ENCODE measurements at places on chromosomes 2 and 18.

DNA sequence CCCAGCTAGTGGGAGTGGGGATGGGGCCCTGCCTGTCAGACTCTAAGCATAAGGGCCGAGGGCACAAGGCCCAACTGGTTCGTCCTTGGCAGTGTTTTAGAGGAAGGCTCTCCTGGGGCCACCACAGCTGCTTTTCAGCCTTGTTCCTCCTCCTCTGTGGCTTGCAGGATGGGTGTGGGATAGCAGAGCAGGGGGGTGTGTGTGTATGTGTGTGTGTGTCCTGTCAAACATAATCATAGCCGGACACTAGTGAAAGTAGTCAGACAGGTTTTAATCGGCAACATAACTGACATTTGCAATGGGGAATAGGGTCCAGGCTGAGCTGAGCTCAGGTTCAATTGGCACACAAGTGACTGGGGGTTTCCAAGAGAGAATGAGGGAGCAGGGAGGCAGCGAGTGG, 114.2 kb downstream of the SEPTIN10 start:
- no peak for DNase-seq

- no peak for DNase-seq
Observed at GRCh38 chr2:27792759-27793158, 21.2 kb downstream of the MRPL33 start.

DNA sequence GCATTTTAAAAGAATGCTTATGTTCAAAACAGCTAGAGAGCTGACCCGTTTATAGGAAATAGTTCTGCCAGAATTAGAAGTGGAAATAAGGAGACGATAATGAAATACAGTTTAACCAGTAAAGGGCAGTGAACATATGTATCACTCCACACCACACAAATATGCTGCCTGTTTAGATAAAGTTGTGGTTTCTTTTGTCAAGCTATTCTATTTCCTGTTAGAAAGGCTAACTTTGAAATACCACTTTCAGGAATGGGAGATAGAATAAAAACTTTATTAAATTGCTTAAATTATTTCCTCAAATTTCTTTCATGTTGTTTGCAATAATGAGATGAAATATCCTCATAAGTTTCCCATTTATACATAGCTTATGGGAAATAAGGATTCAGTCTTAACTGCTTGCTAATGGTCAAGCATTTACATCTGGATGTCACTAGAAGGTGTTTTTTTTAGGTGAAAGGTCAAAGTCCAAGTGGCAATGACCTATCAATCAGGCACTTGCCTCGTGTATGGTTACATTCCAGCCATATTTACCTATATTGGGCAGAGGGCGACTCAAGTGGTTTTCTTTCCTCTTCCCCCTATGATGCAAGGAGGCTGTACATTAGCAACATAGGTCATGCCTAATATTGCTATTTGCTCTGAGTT, 148.9 kb downstream of the ZEB2 start:
- DNase-seq: no peak

DNA sequence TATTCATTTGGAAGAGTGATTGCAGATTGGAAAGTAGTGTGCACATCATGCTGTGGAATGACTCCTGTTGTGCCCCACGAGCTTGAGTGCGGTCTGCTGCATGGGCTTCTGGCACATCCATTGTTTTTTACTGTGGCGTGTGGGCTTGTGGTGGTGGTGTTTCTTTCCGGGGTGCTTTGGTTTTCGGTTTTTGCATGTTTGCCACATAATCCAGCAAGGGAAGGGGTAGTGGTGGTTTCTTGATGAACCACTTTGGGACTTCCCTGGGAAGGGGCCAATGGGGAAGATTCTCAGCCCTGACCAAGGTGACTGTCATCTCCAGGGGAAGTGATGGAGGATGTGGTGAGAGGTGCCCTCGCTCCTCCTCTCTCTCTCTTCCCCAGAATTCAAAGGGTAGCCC, 57.0 kb downstream of the COA5 start:
- no peak for DNase-seq

- no peak for DNase-seq
Observed at GRCh38 chr18:35026407-35027061, 14.7 kb upstream of the MAPRE2 start.

GRCh38 chr2:108450863-108451262, 1.9 kb downstream of the GCC2 start:
- no peak for DNase-seq

DNA sequence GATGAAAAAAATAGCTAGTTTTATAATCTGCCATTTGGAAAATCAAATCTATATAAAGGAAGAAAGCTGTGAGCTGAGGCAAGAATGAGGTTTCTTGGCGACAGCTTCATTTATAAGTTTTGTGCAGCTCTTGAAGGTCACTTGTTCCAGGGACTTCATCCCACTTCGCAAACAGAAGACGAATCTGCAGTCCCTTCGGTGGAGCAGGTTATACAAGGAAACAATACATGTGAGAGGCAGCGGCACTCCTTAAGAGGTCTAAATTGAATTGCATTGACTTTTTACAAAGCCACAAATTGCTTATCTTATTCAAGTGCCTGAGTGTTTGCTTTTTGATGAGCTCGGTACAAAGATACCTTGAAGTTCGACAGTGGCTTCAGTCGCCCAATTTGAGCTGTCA, 72.2 kb downstream of the C1QL2 start:
- DNase-seq: no peak

DNA sequence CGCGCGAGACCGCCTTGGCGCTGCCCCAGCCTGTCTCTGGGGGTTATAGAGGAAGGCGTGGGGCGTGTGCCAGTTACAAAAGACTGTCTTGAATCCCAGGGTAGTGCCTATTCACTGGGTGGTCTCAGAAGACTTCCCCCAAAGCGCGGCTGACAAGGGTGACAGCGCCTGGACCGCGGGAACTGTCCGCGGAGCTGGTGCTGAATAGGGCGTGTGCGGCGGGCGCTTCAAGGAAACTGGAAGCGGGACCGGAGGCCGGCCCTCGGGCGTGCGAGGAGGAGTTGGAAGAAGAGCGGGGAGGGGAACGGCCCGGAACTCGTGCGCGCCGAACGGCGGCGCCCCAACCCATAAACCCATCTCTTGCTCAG, 2.3 kb downstream of the EGR4 start:
- DNase-seq: no peak

DNA sequence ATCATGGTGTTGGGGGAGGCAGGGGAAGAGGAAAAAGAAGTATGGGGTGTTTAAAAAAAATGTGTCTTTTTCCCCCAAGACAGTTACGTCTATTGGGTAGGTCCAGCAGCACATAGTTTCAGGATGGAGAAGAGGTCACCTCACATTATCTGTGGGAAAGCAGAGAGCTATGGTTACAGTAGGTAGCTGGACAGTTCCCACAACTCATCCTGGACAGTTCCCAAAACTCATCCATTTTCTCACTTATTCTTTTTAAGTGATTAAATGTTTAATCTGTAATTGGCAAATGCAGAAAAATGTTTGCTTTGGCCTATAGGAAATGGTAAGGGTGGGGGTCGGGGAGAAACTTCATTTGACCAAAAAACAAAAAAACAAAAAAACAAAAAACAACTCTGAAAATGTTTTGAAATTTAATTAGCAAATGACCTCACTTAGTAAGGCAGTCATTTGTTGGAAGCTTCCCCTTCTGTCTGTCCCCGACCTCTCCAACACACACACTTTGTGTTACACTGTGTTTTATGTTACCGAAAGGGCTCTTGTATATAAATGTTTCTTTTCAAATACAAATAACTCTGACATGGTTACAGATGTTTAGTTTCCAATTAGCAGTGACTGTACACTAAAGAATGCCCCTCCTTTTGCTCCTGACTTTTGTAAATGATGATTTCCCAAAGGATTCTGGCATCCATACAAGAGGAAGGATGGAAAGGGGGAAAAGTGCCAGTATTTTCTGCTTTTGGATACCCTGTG, 173.3 kb upstream of the ZFP36L2 start:
- no peak for DNase-seq

GRCh38 chr2:1437537-1437936, 24.3 kb downstream of the TPO start:
- DNase-seq: no peak

- no peak for DNase-seq
Observed at GRCh38 chr18:63152096-63152495, 167.5 kb downstream of the BCL2 start.

GRCh38 chr2:121150126-121150525, 134.9 kb downstream of the TFCP2L1 start:
- DNase-seq: no peak

GRCh38 chr2:50529600-50530218, 502.2 kb downstream of the NRXN1 start:
- DNase-seq: no peak

DNA sequence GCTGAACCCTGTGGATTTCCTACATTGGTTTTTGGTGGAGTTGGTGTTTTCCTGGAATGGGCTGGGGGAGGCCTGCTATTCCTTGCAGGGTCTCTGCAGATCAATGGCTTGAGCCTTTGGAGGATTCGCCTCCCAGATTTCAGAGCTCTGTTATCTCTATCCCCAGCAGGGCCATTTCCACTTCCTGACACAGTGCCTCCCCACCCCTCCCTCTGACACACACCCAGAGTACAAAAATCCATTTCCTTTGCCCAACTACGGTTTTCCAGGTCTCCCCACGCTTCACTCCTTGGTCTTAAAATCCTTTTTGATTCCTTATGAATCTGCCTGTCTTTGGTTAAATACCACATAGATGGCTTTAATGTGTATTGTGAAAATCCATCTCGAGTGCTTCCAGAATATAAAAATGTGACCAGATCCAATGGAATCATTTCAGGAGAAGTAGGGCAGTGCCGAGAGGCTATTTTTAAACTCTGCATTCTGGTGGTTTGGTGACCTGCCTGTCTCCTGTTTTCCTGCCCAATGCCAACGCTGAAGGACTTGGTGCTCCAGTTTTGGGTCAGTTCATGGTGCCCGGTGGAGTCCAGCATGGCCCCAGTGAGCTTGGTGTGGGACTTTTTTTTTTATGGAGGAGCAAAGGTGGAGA, 60.9 kb downstream of the ARL4C start:
- DNase-seq: no peak

GRCh38 chr18:54181856-54182602, 42.4 kb downstream of the MBD2 start:
- no peak for DNase-seq

- no peak for DNase-seq
Observed at GRCh38 chr2:118059919-118060478, 28.3 kb upstream of the INSIG2 start.

DNA sequence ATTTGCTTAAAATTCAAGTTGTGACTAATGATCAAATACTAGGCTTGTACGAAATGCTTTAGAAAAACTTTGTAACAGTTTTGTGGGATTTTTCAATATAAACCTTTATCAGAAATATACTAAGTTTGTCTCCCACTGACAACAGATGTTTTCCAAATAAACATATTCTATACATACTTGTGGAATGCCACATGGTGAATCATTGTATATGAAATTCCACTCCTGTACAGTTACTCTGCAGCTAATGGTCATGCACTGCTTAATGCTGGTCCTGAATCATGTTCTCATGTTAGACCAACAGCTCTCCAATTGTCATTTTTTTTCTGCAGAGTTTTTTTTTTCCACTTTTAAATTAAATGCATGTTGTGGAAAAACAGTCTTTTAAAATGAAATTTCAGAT, 90.1 kb downstream of the DPP4 start:
- DNase-seq: no peak
